Tibial nerve (tissue), 4 donors: ENCODE measurements at places on chromosomes 6 and 20. TPM values are rescaled to one million over a fixed set of nuclear protein-coding genes. Genes with fewer than 3 reads are reported as not detected.

- H3K36me3 ChIP-seq, result no peaks in the 10 kb centered on the region
- no peaks in the 10 kb centered on the region for H3K4me1 ChIP-seq
- DNase-seq, result no peak
- H3K4me3 ChIP-seq, result no peak overlapping the region
- H3K27ac ChIP-seq, result no peak overlapping the region
Measured at GRCh38 chr6:134034961-134035822, 17.2 kb downstream of the SLC2A12 start.

- H3K27ac ChIP-seq, result no peak overlapping the region
- H3K27me3 ChIP-seq, result peaks cover 33% of the 10 kb centered on the region
- H3K36me3 ChIP-seq, result no peaks in the 10 kb centered on the region
- no peak overlapping the region for H3K4me3 ChIP-seq
- no peaks in the 10 kb centered on the region for H3K4me1 ChIP-seq
Measured at GRCh38 chr20:43916881-43917371, 2.3 kb downstream of the TOX2 start.

- no peaks in the 10 kb centered on the region for H3K4me1 ChIP-seq
- no peak for DNase-seq
- no peaks in the 10 kb centered on the region for H3K27me3 ChIP-seq
- H3K27ac ChIP-seq, result no peak overlapping the region
Measured at GRCh38 chr6:166934174-166934573, 22.2 kb downstream of the RNASET2 start.

DNA sequence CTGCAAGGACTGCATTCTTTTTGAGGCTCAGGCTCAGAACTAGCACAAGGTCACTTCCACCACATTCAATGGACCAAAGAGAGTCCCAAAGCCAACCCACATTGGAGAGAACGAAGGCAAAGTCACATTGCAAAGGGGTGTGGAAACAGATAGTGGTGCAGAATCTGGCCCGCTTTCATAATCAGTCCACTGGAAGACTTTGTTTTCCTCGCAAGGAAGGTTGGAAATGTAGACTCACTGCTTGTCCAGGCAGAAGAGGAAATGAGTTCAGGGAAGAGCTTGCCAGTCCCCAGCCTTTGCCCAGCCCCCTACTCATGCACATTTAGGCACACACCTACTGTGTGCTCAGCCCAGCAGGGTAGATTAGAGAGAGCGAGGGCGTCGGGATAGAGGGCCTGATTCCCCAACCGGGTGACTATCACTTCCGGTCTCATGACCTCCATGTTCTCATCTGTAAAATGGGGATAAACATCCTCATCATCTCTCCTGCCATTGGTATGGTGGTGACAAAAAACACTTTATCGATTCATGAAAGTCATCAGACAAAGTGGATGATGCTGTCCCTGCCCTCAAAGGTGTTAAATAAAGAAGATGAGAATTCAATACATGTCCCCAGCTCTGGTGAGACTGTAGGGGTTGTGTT is 24.3 kb upstream of the CCN5 start:
- H3K27ac ChIP-seq, result no peak overlapping the region
- H3K36me3 ChIP-seq, result no peaks in the 10 kb centered on the region
- H3K27me3 ChIP-seq, result no peaks in the 10 kb centered on the region
- peaks cover 28% of the 10 kb centered on the region for H3K4me1 ChIP-seq
- no peak for DNase-seq

The MYLK2 gene
- total RNA-seq, result not detected

- DNase-seq, result no peak
- H3K4me1 ChIP-seq, result no peaks in the 10 kb centered on the region
- no peak overlapping the region for H3K27ac ChIP-seq
- no peak overlapping the region for H3K4me3 ChIP-seq
Measured at GRCh38 chr20:3014662-3015061, 28.8 kb upstream of the GNRH2 start.

The DEFB115 gene
- total RNA-seq, result not detected
